ENCODE measurements at places on chromosomes 11 and 22. TPM values are rescaled to one million over a fixed set of nuclear protein-coding genes. Genes with fewer than 3 reads are reported as not detected.

GRCh38 chr11:40125054-40125453, 1334.4 kb downstream of the LRRC4C start:
- no peak for DNase-seq

DNA sequence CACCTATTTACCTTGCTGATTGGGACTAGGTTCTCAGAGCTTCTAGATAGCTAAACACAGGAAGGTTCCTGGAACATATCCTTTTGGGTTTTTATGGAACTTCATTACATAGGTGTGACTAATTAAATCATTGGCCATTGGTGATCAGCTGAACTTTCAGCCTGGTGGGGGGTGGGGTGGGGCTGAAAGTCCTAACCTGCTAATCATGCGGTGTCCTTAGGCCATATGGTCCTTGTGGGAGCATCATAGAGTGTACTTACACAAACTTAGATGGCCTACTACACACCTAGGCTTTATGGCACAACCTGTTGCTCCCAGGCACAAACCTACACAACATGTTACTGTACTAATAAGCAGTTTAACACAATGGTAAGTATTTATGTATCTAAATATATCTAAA, 8.6 kb upstream of the SELENOH start:
- no peak for DNase-seq

- no peak for DNase-seq
Observed at GRCh38 chr11:128968916-128969315, 26.2 kb upstream of the TP53AIP1 start.

DNA sequence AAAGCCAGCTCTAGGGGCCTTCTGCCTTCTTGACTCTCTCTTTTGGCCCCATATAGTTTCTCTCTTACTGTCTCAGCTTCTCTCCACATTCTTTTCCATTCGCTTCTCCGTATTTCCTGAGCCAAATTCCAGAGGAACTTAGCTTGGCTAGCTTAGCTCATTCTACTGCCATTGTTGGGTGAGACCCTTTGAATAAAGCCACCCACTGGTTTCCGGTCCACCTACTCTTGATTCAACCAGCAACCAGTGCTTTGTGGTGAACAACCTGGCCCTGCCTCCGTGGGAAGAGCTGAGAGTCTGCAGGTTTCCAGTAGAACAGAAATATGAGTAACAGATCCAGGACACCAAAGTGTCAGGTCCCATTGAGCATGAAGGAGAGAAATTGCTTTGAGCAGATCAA, 81.3 kb upstream of the ARHGAP20 start:
- no peak for DNase-seq

HORMAD2 gene
- polyA plus RNA-seq = not detected

DNA sequence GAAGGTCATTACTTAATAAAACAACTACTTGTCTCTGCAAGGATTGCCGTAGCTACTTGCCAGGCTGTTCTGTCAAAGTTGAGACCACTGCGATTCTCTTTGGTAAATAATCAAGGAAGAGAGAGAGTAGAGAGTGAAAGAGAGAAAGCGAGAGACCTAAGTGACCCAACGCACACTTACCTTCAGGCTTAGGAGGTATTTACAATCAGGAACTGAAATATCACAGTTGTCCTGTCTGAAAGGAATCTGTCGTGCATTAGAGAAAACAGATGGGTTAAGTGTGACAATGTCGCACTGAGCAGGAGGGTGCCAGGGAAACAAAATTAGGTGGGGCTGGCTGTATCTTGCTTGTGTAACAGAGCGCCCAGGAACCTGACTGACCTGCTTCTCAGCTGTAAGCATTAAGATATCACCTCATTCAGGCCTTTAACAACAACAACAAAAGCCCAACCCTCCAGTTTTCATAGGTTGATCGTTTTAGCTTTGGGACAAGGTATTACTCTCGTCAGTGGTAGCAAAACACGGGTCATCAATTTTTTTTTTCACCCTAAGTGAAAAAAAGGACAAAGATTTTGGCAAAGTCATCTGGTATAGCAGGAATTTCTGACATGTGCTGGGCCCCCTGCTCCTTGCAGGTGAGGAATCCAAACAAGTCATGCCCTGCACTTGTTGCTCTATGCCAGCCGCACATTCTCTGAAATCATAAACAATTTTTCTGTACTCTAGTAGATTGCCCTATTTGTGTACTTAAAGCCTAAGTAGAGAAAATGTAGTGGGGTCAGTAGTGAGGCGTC, at the start of gene MUC15:
Gene MUC15, minus strand, starts transcription at position 403 of the 794 bp plus-strand sequence. CDS start 5,169 bp downstream, outside the sequence.
- DNase-seq = no peak

DNA sequence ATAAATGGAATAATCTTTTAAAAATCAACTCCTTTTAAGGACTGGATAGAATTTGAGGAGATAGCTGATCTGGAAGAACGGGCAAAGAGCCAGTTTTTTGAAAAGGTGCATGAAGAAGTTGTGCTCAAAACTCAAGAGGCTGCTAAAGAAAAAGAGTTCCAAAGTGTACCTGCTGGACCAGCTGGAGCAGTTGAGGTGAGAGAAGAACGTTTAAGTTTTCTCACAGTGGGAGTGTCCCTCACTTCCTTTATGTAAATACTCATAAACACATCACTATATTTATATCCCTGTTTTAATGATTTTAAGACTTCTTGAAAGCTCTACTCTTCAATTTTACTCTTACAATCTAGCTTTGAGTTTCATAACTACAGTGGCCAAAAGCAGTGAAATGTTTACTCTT, 11.7 kb upstream of the ANKRD42 start:
- no peak for DNase-seq

OR2AT4 gene
- polyA plus RNA-seq = 0.02 TPM

DNA sequence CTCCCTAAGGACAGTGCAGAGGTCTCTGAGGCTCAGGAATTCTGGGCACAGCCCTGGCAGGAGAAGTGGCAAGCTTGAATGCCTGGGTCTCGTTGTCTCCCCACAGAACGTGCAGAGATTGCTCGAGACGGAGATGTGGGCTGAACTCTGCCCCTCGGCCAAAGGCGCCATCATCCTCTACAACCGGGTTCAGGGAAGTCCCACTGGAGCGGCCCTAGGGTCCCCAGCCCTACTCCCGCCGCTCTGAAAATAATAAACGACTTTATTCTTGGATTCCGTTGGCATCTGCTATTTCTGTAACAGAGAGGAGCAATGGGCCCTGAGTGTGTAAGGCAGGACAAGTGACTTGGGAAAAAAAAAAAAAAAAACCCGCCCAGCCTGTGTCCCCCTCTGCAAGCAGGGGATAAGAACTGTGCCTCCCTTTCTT, 591 bp upstream of the DNAJC4 start:
- DNase-seq = peak; percentile 48

GRCh38 chr11:296171-297050, 2.9 kb downstream of the IFITM5 start:
- peak; percentile 16 for DNase-seq

GRCh38 chr11:102831489-102832440, 11.6 kb downstream of the MMP3 start:
- DNase-seq = no peak

DNA sequence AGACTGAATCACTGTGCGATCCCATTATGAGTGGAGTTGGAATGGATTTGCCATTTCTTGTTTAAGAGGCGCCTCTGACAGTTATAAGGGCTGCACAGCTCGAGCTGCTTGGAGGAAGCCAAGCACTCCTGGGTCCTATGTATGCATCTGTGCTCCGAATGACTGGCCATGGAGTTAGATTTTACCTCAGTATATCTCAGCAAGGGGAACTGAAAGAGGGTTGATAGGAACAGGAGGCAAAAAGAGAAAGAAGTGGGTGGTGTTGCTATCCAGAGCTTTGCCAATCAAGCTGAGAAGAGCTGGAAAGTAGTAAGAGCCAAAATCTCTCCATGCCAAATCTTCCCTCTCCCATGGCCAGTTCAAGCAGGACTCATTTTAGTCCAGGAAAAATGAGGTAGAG, 632.0 kb upstream of the KIRREL3 start:
- no peak for DNase-seq

GRCh38 chr11:14378171-14378570, 19.2 kb upstream of the RRAS2 start:
- DNase-seq = no peak

KRTAP5-11 gene
- not detected for polyA plus RNA-seq

DNA sequence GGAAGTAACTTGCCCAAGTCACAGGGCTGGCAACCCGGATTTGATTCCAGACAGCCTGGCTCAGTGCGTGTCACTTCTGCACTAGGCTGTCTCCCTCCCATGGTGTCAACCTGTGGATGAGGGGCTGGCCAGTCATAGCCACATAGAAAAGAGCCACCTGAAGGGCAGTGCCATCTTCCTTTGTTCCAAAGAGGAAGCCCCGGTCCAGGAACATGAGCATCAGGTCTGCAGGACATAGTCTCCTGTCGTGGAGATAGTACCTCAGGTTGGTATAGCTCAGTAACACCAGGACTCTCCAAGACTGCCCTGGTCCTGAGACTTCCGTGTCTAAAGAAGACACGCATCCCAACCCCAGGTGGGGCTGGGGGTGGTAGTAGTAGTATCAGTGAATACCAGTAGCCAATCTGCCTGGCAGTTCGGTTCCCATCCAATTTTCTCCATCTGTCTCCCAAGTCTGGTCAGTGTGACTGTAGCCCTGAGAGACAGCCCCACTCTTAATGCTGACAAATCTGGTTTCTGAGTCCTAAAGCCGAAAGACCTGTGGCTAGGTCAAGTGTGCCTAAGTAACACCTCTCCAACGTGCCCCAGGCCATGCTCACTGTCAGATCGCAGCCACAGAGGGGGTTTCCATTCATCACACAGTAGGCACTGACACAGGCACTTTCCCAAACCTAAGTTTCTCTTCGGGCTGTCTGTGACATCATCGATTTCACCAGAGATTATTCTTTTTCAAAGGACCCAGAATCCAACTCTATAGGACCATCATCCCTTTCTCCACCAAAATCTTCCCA, 33.1 kb downstream of the C11orf58 start:
- no peak for DNase-seq

- DNase-seq = no peak
Observed at GRCh38 chr11:102216433-102217075, 100.7 kb upstream of the BIRC3 start.

MYO7A gene
- 4.8 TPM for polyA plus RNA-seq

- DNase-seq = no peak
Observed at GRCh38 chr11:5289696-5290095, 12.1 kb downstream of the OR51B4 start.

PATE4 gene
- not detected for polyA plus RNA-seq

DNA sequence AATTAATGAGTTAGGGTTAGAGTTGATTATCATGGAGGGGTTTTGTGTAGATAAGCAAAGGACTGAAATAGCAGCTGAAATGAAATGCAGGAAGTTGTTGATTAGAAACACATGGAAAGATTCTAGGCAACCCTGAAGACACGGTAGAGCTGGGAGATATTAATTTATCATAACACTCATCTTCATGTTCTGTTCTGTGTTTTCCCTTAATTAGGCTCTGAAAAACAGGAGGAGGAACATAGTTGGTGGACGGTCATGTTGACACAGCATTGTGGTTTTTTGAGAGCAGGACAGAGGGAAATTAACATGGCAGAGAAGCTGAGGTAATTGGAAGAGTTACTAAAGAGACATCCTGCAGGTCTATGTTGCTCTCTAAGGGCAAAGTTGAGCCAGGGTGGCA, 138.8 kb upstream of the UBASH3B start:
- DNase-seq = no peak

P4HA3 gene
- 5.6 TPM for polyA plus RNA-seq

DNA sequence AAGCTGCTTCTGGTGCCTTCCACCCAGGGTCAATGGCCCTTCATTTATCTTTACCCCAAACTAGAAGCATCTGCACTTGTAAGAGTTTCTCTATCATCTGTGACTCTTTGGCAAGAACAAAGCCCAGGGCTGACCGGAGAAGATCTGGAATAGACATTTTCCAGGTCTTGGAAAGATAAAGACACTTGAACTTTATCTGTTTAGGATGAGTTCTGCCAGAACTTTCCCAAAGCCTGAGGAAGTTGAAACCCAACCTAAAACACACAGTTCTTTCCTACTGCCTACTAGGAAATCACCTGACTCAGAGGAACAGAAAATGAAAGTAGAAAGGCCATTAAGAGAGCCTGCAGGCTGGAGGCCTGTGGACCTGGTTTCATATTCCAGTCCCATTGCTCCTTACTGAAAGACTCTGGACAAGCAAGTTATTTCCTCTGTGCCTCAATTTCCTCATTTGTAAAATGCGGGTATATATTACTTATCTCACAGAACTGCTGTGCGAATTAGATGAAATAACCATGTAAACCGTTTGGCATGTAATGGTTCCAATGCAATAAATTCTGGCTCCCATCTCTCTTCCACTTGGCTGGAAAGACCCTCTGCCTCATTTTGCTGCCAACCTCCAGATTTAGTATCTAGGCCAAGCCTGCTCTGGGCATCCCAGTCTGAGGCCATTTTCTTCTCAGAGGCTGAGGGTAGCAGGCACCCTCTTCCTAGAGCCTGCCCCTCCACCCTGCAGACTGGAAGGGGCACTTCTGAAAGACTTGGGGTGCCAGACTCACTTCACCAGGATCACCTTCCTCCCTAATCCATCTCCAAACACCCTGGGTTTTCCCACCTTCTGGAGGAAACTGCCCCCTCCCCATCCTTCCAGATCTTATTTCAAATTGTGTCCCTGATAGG, 1.2 kb downstream of the UBE2L6 start:
- DNase-seq = peak; percentile 46

- DNase-seq = no peak
Observed at GRCh38 chr22:42948294-42948693, 66.7 kb downstream of the PACSIN2 start.

- no peak for DNase-seq
Observed at GRCh38 chr22:48239461-48240147, 1477.2 kb downstream of the TBC1D22A start.

BARX2 gene
- polyA plus RNA-seq = 0.06 TPM

TMPRSS13 gene
- polyA plus RNA-seq = 0.05 TPM

DNA sequence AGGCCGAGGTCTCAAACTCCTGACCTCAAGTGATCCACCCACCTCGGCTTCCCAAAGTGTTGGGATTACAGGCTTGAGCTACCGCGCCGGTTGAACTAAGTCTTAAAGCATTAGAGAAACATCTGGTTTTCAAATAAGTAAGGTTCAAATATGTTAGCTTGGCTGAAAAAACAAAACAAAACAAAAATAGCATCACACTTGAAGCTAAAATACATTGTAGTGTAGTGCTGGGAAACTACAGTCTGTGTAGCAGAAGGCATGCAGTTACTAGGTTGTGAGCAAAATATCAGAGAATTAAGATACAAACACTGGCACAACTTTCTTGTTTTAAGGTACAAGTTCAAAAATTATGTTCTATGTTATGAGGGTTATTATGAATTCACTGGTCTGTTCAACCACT, 224.8 kb upstream of the CHORDC1 start:
- no peak for DNase-seq

All from ovary (tissue), 10 donors.